ENCODE measurements at places on chromosomes 1 and 21. TPM values are rescaled to one million over a fixed set of nuclear protein-coding genes. Genes with fewer than 3 reads are reported as not detected.

DNA sequence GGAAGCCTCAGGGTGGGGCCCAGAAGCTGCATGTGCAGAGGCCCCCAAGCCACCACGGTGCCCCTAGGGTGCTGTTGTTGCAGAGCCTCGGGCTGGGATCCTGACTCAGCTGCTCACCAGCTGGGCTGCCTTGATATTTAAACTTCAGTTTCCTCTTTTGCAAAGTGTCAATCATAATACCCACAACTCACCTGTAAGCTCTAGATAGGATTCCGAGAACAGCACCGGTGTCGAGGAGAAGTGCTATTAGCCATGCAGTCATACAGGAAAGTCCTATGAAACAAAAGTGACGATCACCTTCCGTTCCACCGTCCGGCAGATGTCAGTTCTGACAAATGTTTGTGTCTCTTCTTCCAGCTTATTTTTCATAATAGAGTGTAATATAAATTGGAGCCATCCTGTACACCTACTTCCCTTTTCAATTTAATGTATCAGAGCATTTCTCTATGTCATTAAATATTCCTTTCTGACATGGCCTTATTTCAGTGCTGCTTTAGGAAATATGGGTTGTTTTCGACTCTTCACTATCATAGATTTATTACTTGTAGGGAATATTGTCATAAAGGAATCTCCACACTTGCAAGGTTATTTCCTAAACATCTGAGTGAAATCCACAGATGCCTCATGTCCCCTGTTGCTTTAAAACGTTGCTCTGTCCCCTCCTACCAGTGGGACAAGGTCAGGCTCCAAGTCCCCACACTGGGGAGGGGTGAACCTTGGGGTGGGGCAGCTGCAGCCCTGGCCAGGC is 100.8 kb downstream of the SIK1 start:
- no peaks in the 10 kb centered on the region for H3K36me3 ChIP-seq
- H3K4me3 ChIP-seq = no peak overlapping the region
- peak; percentile 55 for DNase-seq
- H3K27ac ChIP-seq = no peak overlapping the region
- H3K4me1 ChIP-seq = peaks cover 5% of the 10 kb centered on the region

- no peak overlapping the region for H3K4me3 ChIP-seq
- peaks cover 3% of the 10 kb centered on the region for H3K27me3 ChIP-seq
- DNase-seq = no peak
- H3K36me3 ChIP-seq = no peaks in the 10 kb centered on the region
These were observed 724.6 kb downstream of the PTPRU start for GRCh38 chr1:29960876-29961275.

Gene DRAXIN
- 0.20 TPM for total RNA-seq

Gene CD84
- total RNA-seq = 18.1 TPM

DNA sequence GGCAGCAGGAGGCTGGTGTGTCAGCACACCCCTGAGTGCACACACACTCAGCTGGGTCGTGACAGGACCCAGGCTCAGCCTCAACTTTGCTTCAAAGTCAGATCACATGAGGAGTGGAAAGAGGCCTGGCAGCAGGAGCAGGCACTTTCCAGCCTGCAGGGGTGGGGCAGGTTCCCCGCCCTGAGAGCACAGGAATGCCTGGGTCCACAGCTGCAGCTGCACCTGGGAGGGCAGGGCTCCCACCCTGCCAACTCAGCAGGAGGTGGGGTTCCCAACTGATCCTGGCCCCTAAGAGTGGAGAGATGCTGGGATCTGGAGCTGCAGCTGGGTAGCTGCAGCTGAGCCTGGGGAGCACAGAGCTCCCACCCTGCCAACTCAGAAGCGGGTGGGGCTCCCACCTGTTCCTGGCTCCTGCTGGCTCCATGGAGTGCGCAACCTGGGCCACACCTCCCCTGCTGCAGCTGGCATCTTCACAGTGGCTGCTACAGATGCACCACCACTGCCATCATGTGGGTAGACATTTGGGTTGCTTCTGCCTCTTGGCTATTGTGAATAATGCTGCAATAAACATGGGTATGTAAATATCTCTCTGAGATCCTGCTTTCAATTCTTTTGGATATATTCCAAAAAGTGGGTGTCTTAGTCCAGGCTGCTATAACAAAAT is 415.4 kb downstream of the TTLL7 start:
- no peaks in the 10 kb centered on the region for H3K4me1 ChIP-seq
- H3K27me3 ChIP-seq = no peaks in the 10 kb centered on the region
- peak; percentile 35 for DNase-seq
- peaks cover 1% of the 10 kb centered on the region for H3K36me3 ChIP-seq
- no peak overlapping the region for H3K27ac ChIP-seq

DNA sequence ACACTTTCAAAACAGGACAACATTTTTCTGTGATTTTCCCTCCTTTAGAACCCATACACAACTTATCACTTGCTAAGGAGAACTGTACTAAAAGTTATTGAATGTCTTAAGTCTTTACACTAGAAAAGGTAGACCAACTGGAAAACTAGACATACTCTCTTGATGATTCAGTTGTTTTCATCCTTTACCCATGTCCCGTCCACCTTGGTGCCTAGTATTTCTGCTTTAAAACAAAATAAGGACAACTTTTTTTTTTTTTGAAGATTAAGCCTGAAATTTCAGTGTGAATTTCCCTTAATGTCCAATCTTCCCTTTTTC is 4.5 kb downstream of the CDKN2C start:
- peaks cover 7% of the 10 kb centered on the region for H3K36me3 ChIP-seq
- H3K27ac ChIP-seq = no peak overlapping the region
- H3K4me3 ChIP-seq = no peak overlapping the region
- DNase-seq = no peak
- H3K27me3 ChIP-seq = peaks cover 20% of the 10 kb centered on the region

Gene GPR61
- not detected for total RNA-seq

- H3K4me3 ChIP-seq = no peak overlapping the region
- H3K27ac ChIP-seq = peak overlapping the region; percentile 94
These were observed 8.7 kb downstream of the SLAMF7 start for GRCh38 chr1:160747717-160748116.

GRCh38 chr1:113027449-113027848 is 45.5 kb upstream of the LRIG2 start:
- H3K4me1 ChIP-seq = no peaks in the 10 kb centered on the region
- H3K27me3 ChIP-seq = no peaks in the 10 kb centered on the region
- DNase-seq = no peak

GRCh38 chr1:212315184-212315583 is 30.0 kb downstream of the PPP2R5A start:
- H3K27ac ChIP-seq = no peak overlapping the region
- no peak overlapping the region for H3K4me3 ChIP-seq
- H3K4me1 ChIP-seq = peaks cover 32% of the 10 kb centered on the region
- peaks cover 27% of the 10 kb centered on the region for H3K36me3 ChIP-seq
- DNase-seq = no peak
- H3K27me3 ChIP-seq = no peaks in the 10 kb centered on the region

GRCh38 chr1:18373882-18374493 is 106.7 kb upstream of the KLHDC7A start:
- peak; percentile 31 for DNase-seq
- H3K4me1 ChIP-seq = no peaks in the 10 kb centered on the region
- H3K4me3 ChIP-seq = no peak overlapping the region
- H3K27ac ChIP-seq = no peak overlapping the region
- peaks cover 9% of the 10 kb centered on the region for H3K27me3 ChIP-seq
- no peaks in the 10 kb centered on the region for H3K36me3 ChIP-seq

DNA sequence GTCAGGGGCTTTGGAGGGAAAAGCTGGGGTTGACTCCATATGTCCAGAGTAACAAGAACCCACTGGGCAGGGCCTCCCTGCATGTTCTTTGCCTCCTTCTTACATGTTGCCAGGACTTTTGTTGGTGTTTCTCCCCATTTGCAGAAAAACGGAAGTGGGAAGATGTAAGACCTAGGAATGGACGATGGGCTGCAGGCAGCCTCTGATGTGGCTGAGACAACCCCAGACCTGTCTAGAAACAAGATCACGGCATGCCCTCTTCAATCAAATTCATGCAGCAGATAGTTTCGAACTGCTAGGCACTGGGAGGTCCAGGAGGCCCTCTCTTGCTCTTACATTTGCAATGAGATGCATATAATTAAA is 3.4 kb downstream of the FAM43B start:
- no peak overlapping the region for H3K4me3 ChIP-seq
- no peaks in the 10 kb centered on the region for H3K4me1 ChIP-seq
- no peak for DNase-seq
- H3K27ac ChIP-seq = no peak overlapping the region
- no peaks in the 10 kb centered on the region for H3K36me3 ChIP-seq
- H3K27me3 ChIP-seq = peaks cover 30% of the 10 kb centered on the region

Gene BARHL2
- total RNA-seq = not detected

Gene CYP4B1
- not detected for total RNA-seq

DNA sequence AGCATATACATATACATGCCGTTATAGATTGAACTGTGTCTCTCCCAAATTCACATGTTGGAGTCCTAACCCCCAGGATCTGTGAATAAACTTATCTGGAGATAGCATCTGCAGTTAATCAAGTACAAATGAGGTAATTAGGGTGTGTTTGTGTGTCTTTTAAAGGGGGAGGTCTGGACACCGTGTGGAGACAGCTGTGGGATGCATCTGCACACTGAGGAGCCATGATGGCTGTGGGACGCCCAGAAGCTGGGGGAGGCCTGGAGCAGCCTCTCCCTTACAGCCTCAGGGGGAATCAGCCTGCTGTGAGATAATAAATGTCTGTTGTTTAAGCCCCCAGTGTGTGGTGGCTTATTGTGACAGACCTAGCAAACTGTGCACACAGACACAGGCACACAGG is 51.8 kb upstream of the COL18A1 start:
- peaks cover 6% of the 10 kb centered on the region for H3K4me1 ChIP-seq
- no peak overlapping the region for H3K4me3 ChIP-seq
- no peak overlapping the region for H3K27ac ChIP-seq
- peaks cover 22% of the 10 kb centered on the region for H3K27me3 ChIP-seq
- DNase-seq = no peak
- H3K36me3 ChIP-seq = no peaks in the 10 kb centered on the region

DNA sequence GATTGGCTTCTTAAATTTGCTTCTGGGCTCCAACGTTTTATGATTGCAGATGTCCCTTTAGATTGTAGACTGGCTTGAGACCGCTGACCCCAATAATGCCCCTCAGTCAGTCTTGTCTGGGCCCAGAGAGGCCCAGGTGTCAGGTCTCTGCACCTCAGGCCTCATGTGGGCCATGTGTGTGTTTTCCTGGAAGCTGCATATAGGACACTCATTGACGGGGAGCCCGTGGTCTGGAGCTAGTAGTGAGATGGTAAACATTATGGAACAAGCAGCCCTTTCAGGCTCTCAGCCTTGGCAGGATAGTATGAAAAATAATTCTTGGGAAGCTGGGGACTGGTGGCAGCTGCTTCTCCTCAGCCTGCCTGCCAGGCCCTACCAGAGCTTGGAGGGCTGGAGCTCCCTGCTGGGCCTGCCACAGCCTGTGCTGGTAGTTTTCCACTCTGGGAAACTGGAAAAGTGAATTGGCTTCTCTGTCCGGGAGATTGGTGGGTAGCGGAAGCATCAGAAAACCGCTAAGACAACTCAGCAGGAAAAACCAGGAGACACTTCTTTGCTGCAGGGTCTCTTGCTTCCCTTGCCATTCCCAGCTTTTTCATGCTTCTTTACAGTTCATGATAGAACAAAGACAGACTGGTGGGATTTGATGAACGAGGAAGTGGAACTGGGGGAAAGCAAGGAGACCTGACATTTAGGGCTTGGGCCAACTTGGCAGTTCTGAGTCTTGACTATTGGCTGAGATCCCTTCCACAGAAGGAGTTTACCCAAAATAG is 57.8 kb upstream of the HSD17B7 start:
- H3K27me3 ChIP-seq = peaks cover 5% of the 10 kb centered on the region
- no peak overlapping the region for H3K27ac ChIP-seq
- no peaks in the 10 kb centered on the region for H3K4me1 ChIP-seq
- H3K36me3 ChIP-seq = no peaks in the 10 kb centered on the region
- no peak for DNase-seq

Gene TNFRSF1B
- 173 TPM for total RNA-seq

- DNase-seq = no peak
- H3K4me3 ChIP-seq = no peak overlapping the region
- H3K4me1 ChIP-seq = peaks cover 3% of the 10 kb centered on the region
- peaks cover 2% of the 10 kb centered on the region for H3K27me3 ChIP-seq
- no peaks in the 10 kb centered on the region for H3K36me3 ChIP-seq
- H3K27ac ChIP-seq = no peak overlapping the region
These were observed 108.8 kb downstream of the TNFSF18 start for GRCh38 chr1:172941945-172942344.

DNA sequence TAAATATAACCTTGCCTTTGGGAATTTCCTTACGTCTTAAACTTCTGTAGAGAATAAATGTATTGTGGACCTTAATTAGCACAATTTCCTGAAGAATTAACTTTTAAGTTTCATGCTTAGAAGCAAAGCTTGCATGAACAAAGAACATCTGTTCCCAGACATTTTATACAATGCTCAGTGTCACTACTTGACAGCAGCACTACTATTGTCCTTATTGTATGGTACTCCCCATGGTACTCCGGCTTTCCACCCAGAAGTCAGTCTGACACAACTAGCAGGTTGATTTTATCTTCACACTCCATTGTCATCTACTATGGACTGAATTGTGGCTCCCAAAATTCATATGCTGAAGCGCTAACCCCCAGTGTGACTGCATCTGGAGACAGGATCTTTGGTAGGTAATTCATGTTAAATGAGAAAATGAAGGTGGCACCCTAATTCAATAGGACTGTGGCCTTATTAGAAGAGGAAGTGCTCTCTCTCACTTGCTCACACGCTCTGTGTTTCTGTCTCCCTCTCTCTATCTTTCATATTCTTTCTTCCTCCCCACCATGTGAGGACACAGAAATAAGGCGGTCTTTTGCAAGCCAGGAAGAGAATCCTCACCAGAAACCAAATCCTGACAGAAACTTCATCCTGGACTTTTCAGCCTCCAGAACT is 10.7 kb upstream of the OR2B11 start:
- no peak overlapping the region for H3K27ac ChIP-seq
- no peak for DNase-seq
- H3K27me3 ChIP-seq = no peaks in the 10 kb centered on the region

Gene AMY2B
- total RNA-seq = 9.7 TPM

Gene DNASE2B
- not detected for total RNA-seq

DNA sequence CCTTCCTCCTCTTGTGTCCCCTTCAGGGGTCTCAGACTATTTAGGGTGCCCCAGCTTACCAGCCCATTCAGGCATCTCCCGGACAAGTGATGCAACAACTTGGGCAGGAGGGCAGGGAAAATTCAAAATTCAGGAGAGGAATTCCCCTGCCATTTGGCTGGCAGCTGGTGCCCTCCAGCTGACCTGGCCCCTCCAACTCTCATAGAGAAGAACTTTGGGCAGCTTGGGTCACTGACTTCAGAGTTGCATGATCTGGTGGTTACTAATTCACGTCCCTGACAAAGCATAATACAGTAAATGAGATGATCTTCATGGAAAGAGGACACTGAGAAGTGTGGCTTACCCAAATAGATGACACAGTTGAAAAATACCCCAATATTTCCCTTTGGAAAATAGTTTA is at the start of gene FCAMR:
TSS of gene FCAMR (minus strand) at position 15 of the 400 bp plus-strand sequence. CDS start 335 bp downstream, outside the sequence.
- no peak within 1 kb of the TSS for H3K4me3 ChIP-seq
- peaks cover 18% of the 10 kb centered on the region for H3K4me1 ChIP-seq
- H3K27me3 ChIP-seq = peaks cover 6% of the 10 kb centered on the region
- H3K36me3 ChIP-seq = no peaks in the 10 kb centered on the region
- H3K27ac ChIP-seq = no peak within 1 kb of the TSS

Gene HRNR
- total RNA-seq = not detected

- H3K27ac ChIP-seq = no peak overlapping the region
- peaks cover 2% of the 10 kb centered on the region for H3K27me3 ChIP-seq
- H3K4me3 ChIP-seq = no peak overlapping the region
These were observed 101.4 kb downstream of the TEX35 start for GRCh38 chr1:178614286-178614685.

GRCh38 chr1:71621785-71622184 is 541.0 kb upstream of the ZRANB2 start:
- no peak for DNase-seq
- no peaks in the 10 kb centered on the region for H3K36me3 ChIP-seq
- H3K27ac ChIP-seq = no peak overlapping the region
- H3K4me1 ChIP-seq = no peaks in the 10 kb centered on the region

Gene FCER1G
- 0.60 TPM for total RNA-seq

Gene TNN
- 0.07 TPM for total RNA-seq

Data from activated CD8-positive, alpha-beta T cell treated with anti-CD3 and anti-CD28 coated beads for 36 hours (primary cell).